ENCODE measurements at places on chromosomes 11 and 22.

DNA sequence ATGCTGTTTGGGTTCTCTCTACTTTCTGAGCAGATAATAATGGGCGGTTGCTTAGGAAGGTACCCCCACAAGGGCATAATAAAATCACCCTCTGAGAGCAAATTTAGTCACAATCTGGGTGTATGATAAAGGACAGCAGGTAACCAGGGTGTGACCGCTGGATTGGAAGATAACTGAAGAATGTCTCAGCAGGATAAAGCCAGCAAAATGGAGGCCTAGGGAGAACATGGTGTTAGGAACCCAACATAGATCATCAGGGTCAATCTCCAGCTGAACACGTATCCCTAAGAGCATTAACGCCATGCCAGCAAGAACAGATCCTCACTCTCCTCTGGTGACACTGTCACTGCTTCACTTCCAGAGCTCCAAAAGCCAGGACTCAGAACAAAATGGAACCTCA, 64.5 kb upstream of the SCUBE2 start:
- no peak for DNase-seq

DNA sequence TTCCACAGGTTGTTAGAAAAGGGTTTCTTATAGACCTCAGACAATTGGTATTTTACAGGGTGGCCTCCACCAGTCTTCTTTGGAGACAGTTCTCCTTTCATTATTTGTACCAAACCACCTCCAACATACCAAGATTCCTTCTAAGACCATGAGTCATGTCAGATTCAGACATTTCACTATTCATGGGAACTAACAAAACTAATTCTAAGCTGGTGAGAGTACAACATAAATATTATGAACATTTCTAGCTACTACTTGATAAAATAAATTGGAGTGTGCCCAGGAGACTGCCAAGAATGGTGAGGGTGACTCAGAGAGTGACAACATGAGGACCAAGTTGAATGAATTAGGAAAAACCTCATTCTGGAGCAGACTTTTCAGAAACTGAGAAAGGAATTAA, 494.6 kb upstream of the LRRC4C start:
- no peak for DNase-seq

DNA sequence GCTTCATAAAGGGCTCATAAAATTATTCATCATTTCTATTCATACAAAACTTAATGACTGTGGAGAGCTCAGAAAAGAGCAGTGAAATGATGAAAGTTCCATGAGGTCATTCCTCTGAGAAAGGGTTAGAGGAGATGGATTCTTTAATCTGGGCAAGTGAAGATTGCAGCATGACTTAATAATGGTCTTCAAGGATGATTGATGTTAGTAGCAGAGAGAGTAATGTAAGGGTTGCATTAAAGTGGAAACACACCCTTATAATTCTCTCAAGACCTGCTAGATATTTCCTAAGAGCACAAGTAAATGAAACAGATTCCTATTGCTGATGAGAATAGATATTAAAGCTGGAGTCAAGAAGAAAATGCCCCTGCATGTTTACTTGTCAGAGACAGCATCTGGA, 711.6 kb upstream of the ANO5 start:
- no peak for DNase-seq

DNA sequence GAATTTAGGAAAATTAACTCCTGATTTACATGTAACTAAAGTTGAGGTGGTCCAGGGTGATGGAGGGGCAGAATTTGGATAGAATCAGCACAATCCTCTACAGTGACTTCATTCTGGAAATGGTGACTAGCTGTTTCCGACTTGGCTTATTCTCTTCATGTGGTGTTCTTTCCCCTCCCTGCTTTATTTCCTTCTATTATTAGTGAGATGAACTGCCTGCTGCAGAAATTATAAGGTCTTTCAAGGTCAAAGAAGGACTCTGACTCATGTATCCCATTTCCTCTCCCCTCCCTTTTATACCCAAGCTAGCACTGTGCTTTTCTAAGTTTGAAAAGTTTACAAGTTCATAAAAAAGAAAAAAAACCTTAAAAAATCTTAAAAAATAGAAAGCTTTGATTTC, 12.2 kb upstream of the MRPL17 start:
- no peak for DNase-seq

DNA sequence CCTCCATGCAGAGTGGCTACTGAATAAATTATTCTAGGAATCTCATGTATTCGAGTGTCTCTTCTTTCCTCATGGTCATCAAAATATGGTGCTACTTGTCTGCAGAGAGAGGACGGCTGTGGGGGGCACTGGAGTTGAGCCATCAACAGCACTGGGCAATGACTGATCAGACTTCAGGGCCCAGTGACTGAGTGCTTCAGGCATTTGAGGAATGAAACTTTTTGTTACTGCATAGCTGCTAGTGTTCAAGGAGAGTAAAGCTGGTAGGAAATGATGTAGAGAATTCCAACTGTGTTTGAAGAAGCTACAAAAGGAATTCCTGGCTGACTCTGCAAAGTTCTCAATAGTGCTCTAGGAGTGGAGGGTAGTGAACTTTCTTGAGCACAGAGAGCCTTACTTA, 277.7 kb downstream of the CADM1 start:
- no peak for DNase-seq

DNA sequence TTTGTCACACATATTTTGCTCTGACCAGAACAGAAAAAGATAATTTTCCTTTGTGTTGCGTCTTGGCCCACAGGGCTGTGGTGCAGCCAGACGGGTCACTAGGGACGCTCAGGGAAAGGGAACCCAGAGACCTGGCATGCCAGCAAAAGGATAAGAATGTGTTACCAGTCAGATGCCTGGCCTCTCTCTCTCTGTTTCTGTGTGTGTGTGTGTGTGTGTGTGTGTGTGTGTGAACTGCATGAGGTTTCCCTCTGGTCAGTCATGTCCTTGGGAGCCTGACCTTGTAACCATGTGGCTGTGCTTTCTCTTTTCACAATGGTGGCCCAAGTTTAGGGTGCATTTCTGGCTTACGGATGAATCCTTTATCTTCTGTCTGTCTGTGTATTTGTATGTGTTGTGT, 25.4 kb downstream of the CCKBR start:
- DNase-seq, result no peak

DNA sequence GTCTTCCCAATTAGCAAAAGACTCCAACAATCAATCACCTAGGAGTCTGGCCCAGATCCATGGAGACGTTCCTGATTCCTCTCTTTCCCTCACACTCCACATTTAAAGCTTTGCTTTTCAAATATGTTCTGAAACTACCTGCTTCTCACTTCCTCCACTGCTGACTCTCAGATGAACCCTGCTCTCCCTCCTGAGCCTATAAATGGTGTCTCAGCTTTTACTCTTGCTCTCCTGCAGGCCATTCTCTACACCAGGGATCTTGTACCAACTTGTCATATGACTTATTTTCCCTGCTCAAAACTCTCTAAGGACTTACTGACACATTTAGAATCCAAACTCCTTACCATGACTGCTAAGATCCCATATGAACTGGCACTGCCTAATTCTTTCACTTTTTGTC, 138.4 kb upstream of the DDI1 start:
- no peak for DNase-seq

GRCh38 chr22:45718391-45718790, 46.8 kb downstream of the ATXN10 start:
- no peak for DNase-seq

GRCh38 chr22:48365386-48365785, 1462.3 kb downstream of the BRD1 start:
- no peak for DNase-seq

- peak; percentile 29 for DNase-seq
These were observed 442 bp downstream of the COPB1 start for GRCh38 chr11:14499178-14499559.

DNA sequence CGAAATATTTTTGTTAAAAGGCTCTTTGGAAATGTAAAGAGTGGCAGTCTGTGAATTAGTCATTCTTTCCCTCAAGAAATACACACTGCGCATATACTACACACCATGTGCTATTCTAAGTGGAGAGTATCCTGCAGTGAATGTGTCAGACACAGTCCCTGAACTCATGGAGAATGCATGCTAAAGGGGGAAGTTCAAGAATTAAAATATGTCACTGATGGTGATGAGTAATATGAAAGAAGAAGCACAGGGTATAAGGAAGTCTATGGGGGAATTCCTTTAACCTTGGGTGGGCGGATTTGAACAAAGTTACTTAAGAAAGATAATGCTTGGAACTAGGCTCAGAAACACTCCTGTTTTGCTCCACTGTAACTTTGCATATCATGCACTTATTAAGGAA, 153.0 kb downstream of the LRRC4C start:
- DNase-seq, result no peak

DNA sequence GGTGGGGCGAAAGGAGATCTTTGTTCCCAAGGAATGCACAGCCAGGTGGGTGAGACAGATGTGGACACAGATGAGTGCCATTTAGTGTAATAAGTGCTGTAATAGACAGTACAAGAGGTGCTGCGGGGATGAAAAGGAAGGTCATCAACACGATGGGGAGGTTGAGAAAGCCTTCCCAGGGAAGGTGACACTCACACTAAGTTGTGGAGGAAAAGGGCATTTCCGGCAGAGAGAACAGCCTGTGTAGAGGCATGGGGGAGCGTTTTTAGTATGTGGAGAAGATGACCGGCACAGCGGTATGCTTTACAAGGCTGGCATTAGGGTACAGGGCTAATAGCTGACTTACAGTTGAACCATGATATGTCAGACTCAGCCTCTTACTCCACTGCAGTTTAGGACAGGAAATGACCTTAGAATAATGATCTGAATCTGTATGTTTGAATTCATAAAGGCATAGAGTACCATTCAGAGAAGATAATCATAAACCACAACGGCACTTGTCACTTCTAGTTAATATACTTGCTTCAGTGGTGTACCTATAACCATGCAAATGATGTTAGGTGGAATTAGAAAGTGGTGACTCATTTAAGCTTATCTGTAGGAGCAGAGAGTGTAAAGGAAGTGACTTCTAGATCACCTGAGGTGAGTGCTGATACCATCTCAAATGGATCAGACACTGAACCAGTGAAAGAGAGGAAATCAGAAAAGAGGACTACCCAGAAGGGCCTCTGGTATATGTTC, 60.6 kb downstream of the FAM83F start:
- DNase-seq, result no peak

All from stimulated activated CD4-positive, alpha-beta T cell treated with anti-CD3 and anti-CD28 coated beads, TNF-alpha, amount 100 ng/mL, for 24 hours (primary cell).